Stimulated activated CD8-positive, alpha-beta memory T cell treated with anti-CD3 and anti-CD28 coated beads, Interleukin-7, amount 100 ng/mL, for 24 hours (primary cell): ENCODE measurements at places on chromosomes 3 and 15.

DNA sequence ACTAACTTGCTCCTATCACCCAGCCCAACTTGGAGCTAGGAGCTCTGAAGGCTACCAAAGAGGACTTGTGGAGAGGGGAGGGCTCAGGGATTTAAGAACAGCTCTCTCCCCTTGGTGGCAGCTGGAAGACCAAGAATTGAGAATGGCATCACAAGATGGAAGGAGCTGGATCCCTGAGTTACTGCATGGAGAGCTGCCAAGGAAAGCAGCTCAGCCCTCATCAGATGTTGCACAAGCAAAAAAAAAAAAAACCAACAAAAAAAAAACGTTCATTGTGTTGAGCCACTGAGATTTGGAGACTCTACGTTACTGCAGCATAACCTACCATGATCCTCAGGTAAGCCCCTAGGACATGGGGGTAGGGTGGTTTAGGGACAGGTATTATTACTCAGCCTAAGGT is 41.0 kb downstream of the ITGB5 start:
- no peak for DNase-seq

- no peak for DNase-seq
These were observed 5.9 kb downstream of the RPUSD3 start for GRCh38 chr3:9837701-9838582.

DNA sequence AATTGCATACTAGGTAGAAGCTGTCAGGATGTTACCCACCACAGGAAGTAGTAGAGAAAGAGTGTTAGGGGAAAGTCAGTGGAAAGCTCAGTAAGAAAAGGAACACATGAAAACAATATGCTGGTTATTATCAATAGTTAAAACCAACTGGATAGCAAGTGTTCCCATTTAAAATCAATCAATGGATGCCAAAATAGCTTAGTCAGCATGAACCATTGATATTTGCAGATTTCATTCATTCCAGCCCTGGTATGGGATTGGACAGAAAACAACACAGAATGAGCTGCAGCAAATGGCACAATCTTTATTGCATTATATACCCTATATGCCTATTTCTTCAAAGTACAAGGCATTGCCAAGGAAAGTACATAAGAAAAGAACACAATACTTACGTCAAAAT is 293.7 kb downstream of the EPHA6 start:
- no peak for DNase-seq

GRCh38 chr3:48599077-48599501 is 4.0 kb upstream of the COL7A1 start:
- DNase-seq: no peak

DNA sequence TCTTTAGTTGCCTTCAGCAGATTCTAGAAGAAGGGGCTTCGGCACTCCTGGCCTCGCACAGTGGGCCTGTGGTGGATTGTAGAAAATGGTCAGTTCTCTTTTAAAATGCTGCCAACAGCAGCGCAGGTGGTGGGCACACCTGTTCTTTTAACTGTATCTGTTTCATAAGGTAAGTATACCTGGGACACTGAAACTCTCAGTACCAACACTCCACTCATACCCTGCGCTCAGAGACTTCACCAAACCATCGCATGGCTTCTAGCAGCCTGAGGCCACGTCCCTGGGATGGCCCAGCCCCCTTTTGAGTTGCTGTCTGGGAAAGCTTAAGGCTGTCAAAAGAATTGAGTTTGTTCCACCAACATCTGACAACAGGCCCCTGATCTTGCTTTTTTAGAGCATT is 56.7 kb upstream of the MCF2L2 start:
- DNase-seq: no peak

DNA sequence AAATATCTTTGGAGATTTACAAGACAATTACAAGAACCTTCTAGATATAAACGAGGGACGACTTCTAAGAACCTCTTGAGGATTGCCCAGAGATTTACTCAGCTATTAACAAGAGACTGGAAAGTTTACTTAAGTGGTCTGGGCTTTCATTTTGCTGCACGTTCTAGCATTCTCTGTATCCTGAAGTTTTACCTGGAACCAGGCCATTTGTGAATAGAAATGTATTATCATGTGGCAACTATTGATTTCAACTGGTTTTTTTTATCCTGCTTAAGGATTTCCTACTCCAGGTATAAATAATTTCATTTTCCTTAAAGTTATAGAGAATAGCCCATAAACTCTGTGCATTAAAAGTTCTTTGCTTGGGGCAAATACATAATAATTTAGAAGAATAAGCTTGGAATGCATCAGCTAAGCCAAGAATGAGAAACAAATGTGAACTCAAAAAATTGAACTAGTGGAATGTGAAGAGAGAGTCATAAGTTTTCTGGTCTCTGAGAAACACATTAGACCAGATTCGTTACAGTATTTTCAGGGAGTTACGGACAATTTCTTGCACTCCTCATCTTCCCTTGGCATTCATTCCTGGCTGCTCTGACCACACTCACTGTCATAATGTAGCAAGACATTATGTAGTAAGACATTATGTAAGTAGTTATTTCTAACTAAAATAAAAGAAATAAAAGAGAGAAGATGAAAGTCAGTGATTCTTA is 1.3 kb downstream of the AQP9 start:
- DNase-seq: no peak
